ENCODE measurements at places on chromosomes 2 and 18.

DNA sequence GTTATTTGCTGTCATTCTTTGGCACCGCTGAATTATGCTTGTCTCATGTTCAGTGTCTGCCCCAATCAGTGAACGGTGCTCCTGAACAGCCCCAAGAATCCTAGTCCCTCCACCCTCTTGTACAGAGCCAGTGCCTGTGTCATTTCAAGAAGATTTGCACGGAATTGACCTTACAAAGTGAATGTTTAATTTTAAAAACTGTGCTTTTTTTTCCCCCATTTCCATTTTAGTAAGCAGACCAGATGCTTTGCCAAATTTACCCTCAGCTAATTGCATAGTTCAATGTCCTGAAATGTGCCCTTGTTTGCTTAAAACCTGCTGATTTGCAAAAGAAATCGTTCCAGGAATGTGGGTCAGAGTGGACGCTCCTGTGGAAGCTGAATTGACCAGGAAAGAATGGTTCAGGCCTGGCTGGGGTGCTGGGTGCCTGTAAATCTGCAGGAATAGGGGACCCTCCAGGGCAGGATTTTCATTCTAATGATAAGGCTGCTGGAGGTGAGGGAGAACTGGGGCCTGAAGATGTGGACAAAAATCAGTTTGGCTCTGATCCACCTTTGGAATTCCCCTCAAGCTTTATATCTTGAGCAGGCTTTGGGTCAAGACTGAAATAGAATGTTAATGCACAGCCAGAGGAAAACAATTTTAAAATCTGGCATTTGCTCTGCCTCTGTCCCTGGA is 20.1 kb downstream of the TMEM17 start:
- no peak for DNase-seq

DNA sequence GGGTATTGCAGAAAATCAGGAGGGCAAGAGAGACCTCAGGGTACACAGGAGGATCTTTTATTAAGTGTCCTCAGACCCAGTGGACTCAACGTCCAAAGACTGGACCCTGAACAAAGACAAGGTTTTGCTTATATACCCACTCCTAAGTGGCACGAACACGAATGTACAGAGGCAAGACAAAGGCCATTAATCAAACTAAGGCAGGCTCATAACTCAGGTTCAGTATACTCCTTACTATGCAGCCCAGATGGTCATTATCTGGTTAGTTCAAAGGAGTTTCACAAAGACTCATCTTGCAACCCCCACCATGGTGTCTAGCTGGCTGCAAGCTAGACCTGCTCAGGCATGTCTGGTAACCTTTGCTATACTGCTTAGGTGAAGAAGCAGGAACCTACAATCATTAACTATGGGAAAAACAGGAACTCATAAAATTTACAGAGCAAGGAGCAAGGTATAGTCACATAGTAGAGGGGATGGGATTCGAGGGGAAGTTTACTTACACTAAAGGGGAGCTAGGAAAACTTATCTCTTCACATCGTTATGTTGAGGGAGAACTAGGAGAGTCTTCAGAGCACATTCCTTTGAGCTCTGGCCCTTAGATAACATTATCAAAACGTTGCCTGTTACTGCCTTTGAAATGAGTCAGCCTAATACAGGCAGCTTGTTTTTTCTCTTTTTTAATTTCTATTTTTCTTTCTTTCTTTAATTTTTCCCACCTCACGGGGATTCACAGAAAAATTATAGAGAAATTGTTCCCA is 33.9 kb downstream of the SLC4A3 start:
- no peak for DNase-seq

- DNase-seq = no peak
Measured at GRCh38 chr2:99425022-99425421, 64.8 kb downstream of the REV1 start.

GRCh38 chr2:19600506-19600905 is 242.1 kb upstream of the OSR1 start:
- no peak for DNase-seq

GRCh38 chr2:96884299-96885094 is 14.6 kb upstream of the SEMA4C start:
- DNase-seq = peak; percentile 68

- no peak for DNase-seq
Measured at GRCh38 chr18:24773101-24773500, 312.7 kb downstream of the HRH4 start.

GRCh38 chr2:102597788-102598187 is 21.6 kb upstream of the SLC9A2 start:
- no peak for DNase-seq

DNA sequence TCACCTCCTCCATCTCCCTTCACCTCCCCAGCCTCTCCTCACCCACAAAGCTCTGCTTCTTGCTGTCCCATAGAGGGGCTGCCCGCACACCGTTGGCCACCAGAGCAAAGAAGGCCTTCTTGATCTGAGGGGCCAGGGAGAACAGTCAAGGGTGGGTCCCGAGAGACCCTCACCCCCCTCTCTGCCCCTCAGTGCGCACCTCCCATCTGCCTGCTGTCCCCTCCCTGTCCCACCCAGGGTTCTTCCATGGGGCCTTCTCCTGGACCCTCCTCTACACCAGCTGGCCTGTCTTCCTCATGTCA is 3.2 kb downstream of the PRKAG3 start:
- no peak for DNase-seq

DNA sequence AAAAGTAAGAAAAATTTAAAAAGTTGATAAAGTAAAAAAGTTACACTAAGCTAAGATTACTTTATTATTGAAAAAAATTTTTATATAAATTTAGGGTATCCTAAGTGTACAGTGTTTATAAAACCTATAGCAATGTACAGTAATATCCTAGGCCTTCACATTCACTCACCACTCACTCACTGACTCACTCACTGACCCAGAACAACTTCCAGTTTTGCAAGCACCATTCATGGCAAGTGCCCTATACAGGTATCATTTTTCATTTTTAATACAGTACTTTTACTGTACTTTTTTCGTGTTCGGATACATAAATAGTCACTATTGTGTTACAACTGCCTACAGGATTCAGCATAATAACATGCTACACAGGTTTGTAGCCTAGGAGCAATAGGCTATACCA is 8.9 kb upstream of the THUMPD2 start:
- DNase-seq = no peak

GRCh38 chr18:67250776-67251424 is 265.6 kb downstream of the DSEL start:
- no peak for DNase-seq

DNA sequence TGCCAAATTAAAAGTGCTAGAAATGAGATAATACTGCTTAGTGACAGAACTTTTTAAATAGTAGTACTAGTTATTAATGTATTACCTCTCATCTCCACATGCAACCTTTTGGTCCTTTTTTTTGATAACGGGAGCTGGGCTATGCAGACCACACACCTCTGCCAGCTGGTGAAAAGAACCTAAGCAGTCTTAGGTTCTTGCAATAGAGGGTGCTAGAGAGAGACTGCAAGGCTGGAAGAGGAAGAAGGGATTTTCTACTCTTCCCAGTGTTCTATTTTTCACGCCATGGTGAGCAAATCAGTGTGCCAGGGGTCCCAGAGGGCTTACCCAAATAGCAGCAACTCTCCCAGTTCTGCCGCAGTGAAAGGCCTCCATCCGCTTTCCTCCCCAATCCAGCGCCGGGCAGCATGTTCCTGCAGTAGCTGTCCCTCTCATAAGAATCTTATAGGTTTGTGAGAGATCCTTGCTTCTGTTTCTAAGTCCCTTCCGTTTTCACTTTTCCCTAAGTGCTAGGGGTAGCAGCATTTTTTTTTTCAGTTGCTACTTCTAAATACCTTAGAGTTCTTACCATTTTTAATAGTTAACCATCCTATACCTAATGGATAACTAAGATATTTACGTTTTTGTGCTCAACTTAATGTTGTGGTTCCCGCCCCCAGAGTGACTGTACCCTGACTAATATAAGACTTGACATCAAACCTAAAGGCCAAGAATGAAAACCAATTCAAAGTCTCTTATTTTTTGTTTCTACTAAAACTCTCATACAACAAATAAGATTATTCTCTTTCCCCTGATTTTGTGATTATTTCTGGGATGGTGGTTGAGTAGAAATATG is 69.4 kb upstream of the UBE2E3 start:
- DNase-seq = no peak

GRCh38 chr2:19321946-19322345 is 36.5 kb downstream of the OSR1 start:
- DNase-seq = no peak

DNA sequence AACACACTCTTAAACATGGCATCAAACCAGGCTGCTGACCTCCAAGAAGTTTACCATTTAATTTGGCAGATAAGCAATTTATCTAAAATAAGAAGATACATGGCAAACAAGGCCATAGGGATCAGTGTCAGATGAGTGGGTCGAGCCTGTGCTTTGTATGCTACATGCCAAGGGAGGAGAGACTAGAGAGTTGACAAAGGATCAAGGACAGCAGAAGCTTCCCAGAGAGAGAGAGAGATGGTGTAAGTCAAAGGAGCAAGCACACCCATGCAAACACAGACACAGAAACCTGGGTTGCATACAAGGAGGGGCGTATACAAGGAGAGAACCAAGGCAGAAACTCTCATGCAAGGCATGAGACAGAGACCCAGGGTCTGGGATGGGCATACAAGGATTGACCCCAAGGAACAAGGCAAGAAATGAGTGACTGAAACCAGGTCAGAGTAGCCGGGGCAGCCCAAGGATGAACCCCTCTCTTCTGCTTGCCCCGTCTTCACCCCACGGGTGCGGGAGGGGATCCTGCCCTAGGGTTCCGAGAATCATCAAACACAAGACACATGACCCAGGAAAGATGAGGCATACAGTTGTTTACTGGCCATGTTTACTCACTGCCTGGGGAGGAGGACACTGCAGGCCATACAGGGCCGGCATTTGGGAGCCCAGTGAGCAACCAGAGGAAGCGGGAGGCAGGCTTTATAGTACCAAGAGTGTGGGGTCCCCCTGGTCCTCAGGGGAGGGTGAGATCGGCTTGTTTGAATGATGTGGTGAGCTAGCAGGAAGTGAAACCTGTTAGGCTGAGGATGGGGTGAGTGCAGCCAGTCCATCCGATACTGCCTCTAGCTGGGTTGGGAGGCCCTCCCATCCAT is 529.2 kb upstream of the ID2 start:
- DNase-seq = peak; percentile 24

- no peak for DNase-seq
Measured at GRCh38 chr2:233489666-233490065, 76.9 kb downstream of the USP40 start.

- DNase-seq = no peak
Measured at GRCh38 chr2:11393711-11394236, 49.3 kb upstream of the ROCK2 start.

DNA sequence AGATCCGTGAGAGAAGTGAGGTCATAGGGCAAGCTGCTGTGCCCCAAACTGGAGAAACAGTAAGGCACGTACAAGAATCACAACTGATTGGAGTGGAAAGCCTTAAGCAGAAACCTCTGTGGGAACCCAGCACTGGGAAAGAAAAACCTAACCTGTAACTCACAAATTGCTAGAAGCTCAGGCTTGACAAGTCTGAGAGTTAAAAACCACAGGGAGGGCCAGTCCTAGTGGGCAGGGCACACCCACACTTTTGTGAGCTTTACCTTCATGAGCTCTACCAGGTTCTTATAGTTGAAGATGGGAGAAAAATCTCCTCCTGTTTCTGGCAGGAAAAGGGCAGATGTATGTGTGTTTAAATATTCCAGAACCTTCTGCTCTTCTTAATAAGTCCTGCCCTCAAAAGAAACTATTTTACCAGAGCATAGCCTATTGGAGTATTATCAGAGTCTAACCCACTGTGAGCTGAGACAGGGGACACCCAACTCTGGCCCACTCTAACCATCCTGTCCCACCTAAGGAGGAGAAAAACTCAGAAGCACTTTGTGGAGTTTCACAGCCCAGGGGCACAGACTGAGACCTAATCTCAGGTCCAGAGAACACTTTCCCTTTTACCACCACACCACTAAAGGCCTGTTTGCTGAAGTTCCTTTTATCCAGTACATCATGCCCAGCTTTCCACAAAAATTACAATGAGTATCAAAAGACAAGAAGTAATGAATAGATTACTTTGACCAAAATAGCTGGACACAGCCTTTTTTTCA is 1265.7 kb upstream of the CHAC2 start:
- no peak for DNase-seq

- no peak for DNase-seq
Measured at GRCh38 chr2:221153226-221153625, 418.9 kb downstream of the EPHA4 start.

DNA sequence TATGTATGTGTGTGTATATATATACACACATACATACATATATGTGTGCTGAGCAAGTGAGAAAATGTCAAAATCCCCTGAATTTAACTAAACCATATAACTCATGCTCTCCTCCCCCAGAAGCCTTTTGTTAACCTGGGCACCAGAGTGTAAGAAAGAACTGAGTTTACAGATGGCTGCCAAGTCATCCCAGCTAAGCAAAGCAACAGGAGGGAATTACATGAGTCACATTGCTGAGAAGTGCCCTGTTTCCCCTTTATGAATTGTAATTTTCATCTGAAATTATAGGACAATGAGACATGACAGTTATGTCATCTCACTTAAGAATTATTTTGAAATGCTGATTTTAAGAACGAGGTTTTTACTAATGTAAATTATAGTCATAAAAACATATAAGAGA is 29.9 kb downstream of the SCN7A start:
- DNase-seq = peak; percentile 29

- no peak for DNase-seq
Measured at GRCh38 chr2:239717706-239718105, 307.4 kb downstream of the NDUFA10 start.

DNA sequence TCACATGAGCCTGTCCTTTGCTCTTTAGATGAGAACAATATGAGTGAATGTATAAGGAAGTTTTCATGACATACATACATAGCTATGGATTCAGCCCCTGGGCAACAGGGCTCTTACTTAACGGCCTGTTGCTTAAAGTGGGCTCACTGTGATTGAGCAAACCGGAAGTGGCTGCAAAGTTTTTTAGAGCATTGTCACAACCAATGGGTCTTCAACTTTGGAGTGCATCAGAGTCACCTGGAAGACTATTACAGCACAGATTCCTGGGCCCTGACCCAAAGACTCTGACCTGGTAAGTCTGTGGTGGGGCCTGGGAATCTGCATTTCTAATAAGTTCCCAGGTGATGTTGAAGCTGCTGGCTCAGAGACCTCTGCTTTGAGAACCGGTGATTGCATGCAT is 106.3 kb upstream of the SEC11C start:
- peak; percentile 9 for DNase-seq

DNA sequence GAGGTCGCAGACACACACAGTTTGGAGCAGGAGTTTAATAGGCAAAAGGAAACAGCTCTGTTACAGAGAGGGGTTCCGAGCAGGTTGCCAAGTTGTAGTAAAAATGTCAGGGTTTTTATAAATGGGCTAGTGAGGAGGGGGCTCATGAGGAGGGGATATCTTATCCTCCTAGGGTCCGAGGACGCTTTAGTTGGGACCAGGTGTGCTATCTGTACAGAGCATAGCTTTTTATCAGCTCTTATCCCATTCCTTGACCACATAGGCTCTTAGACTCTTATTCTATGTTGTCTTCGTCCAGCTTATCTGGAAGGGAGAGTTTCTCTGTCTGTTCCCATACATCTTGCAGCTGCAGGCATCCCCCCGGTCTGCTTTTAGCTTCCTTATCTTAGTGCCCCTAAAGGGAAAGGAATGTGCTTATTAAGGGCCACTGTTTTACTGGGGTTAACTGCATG is 44.7 kb downstream of the PDK1 start:
- DNase-seq = no peak
